CD4-positive, CD25-positive, alpha-beta regulatory T cell (primary cell): ENCODE measurements at places on chromosomes 11 and 22. TPM values are rescaled to one million over a fixed set of nuclear protein-coding genes. Genes with fewer than 3 reads are reported as not detected.

The RAG1 gene
- 0.05 TPM for total RNA-seq

DNA sequence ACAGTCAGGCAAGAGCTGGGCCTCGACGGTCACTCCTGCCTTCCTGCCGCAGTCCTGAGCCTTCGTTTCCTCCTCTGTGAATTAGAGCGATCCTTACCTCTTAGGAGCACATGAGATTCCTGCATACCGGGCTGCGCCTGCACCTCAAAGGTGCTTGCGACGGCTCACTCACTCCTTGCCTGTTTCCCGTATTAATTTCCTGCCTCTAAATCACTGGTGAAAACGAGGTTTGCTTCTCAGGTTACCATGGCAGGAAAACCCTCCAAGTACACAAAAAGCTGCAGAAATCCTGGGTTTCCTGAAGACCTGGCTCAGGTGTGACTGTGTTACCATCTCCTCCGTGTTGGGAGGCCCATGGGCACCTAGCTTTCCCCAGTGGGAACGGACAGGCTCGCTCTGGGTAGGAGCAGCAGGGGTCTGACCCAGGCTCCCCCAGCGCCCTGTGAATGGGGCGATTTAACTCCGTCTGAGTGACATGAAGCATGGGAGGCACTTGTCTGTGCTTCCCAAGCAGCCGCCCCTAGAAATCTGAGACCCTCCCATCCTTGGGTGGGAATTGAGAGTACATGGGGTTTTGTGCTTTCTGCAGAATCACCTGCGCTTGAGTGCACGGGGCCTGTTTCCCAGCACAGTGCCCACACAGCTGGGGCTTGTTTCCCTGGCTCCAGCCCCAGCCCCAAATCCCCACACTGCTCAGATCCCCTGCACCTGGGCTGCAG is 64.8 kb downstream of the PHF21B start:
- DNase-seq = no peak
- H3K27ac ChIP-seq = no peak overlapping the region
- H3K27me3 ChIP-seq = no peaks in the 10 kb centered on the region
- no peaks in the 10 kb centered on the region for H3K36me3 ChIP-seq
- H3K4me1 ChIP-seq = no peaks in the 10 kb centered on the region
- H3K4me3 ChIP-seq = no peak overlapping the region

The SYCE3 gene
- total RNA-seq = not detected

GRCh38 chr11:105774899-105775298 is 165.0 kb downstream of the GRIA4 start:
- no peaks in the 10 kb centered on the region for H3K27me3 ChIP-seq
- no peaks in the 10 kb centered on the region for H3K36me3 ChIP-seq
- no peak for DNase-seq
- H3K4me1 ChIP-seq = no peaks in the 10 kb centered on the region
- no peak overlapping the region for H3K4me3 ChIP-seq

GRCh38 chr22:44574640-44575380 is 76.8 kb upstream of the RTL6 start:
- H3K4me3 ChIP-seq = no peak overlapping the region
- H3K36me3 ChIP-seq = no peaks in the 10 kb centered on the region
- H3K4me1 ChIP-seq = no peaks in the 10 kb centered on the region
- no peak overlapping the region for H3K27ac ChIP-seq
- H3K27me3 ChIP-seq = no peaks in the 10 kb centered on the region
- no peak for DNase-seq

The SMC1B gene
- total RNA-seq = not detected

The ALG9 gene
- total RNA-seq = 30.6 TPM

- H3K27me3 ChIP-seq = peaks cover 2% of the 10 kb centered on the region
- H3K36me3 ChIP-seq = no peaks in the 10 kb centered on the region
- peak overlapping the region; percentile 63 for H3K4me3 ChIP-seq
- peak; percentile 60 for DNase-seq
Observed at GRCh38 chr22:49724030-49724892, 103.4 kb downstream of the BRD1 start.

The RIC3 gene
- 23.8 TPM for total RNA-seq

DNA sequence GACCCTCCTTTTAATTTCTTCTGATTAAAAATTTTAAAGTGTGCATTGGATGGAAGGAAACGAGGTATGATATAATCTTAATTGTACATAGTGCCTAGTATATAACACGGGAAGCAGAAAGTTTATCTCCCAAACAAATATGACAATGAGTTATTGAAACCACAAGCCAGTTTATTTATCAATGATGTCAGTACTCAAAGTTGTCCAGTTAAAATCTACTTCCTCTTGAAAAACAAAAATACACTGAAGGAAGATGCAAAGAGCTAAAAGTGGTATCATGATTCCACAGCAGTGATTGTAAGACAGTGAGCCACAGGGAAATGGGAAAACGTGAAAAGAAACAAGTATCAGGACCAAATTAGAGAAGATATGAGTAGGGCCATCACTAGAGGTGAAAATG is 18.8 kb upstream of the OR5B21 start:
- H3K4me3 ChIP-seq = no peak overlapping the region
- peak overlapping the region; percentile 18 for H3K27ac ChIP-seq
- H3K4me1 ChIP-seq = peaks cover 44% of the 10 kb centered on the region
- H3K27me3 ChIP-seq = no peaks in the 10 kb centered on the region
- peaks cover 31% of the 10 kb centered on the region for H3K36me3 ChIP-seq
- no peak for DNase-seq

GRCh38 chr11:77375107-77375506 is 73.6 kb upstream of the GDPD4 start:
- no peak overlapping the region for H3K4me3 ChIP-seq
- H3K27me3 ChIP-seq = no peaks in the 10 kb centered on the region
- DNase-seq = no peak
- H3K4me1 ChIP-seq = no peaks in the 10 kb centered on the region
- H3K36me3 ChIP-seq = peaks cover 10% of the 10 kb centered on the region
- H3K27ac ChIP-seq = no peak overlapping the region

DNA sequence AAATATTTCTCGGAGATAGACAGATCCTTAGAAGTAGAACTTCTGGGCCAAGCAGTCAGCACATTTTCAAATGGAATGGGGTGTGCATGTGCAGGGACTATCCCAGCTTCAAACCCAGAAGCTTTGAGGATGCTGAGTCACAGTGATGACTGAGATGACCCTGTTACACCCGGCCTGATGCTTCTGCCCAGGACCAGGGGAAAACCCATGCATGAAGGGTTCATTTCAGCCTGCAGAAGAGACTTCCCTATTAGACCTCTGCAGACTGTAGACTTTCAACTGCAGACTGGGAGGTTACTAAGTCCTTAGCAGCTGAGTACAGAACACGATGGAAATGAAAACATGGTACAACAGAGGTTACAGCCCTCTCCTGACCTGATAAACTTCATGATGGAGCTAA is 3.6 kb upstream of the OR2AT4 start:
- no peak overlapping the region for H3K27ac ChIP-seq
- no peak overlapping the region for H3K4me3 ChIP-seq
- H3K36me3 ChIP-seq = no peaks in the 10 kb centered on the region

- peaks cover 56% of the 10 kb centered on the region for H3K36me3 ChIP-seq
- H3K27me3 ChIP-seq = no peaks in the 10 kb centered on the region
- no peak overlapping the region for H3K4me3 ChIP-seq
Observed at GRCh38 chr11:68047437-68048290, 8.8 kb downstream of the TCIRG1 start.

The OR8H2 gene
- not detected for total RNA-seq

DNA sequence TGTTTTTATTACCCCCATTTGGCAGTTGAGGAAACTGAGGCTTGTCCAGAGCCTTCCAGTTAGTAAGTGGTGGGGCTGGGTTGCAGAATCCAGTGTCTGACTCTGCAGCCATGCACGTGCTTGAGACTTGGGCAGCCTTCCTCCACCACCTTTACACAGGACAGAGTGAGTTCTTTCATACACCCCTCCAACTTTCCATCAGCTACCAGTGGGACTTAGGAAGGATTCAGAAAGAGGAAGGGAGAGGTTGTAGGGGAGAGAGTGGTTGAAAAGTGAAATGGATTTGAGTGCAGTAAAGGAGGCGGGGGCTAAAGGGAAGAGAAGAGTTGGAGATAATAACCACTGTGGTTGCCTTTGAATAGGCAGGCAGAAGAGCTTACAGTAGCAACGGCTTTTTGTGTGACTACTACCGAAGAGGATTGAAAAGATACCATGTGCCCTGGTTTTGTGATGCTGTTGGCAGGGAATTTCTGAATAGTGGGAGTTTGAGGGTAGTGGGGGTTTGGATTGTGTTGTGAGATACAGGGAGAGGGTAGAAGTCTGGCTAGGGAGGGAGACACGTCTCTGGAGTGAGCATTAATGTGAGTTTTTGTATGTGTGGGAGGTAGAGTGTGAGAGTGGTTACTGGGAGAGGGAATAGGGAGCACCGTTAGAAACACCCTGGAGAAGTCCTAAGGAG is 1.7 kb downstream of the UVRAG start:
- no peaks in the 10 kb centered on the region for H3K36me3 ChIP-seq
- peak overlapping the region; percentile 94 for H3K4me3 ChIP-seq
- no peaks in the 10 kb centered on the region for H3K27me3 ChIP-seq
- no peak for DNase-seq

The APOBEC3A gene
- not detected for total RNA-seq

GRCh38 chr22:37752189-37753087 is 55.3 kb upstream of the GCAT start:
- no peak for DNase-seq
- no peaks in the 10 kb centered on the region for H3K27me3 ChIP-seq
- peaks cover 21% of the 10 kb centered on the region for H3K36me3 ChIP-seq
- no peak overlapping the region for H3K4me3 ChIP-seq
- H3K27ac ChIP-seq = no peak overlapping the region

DNA sequence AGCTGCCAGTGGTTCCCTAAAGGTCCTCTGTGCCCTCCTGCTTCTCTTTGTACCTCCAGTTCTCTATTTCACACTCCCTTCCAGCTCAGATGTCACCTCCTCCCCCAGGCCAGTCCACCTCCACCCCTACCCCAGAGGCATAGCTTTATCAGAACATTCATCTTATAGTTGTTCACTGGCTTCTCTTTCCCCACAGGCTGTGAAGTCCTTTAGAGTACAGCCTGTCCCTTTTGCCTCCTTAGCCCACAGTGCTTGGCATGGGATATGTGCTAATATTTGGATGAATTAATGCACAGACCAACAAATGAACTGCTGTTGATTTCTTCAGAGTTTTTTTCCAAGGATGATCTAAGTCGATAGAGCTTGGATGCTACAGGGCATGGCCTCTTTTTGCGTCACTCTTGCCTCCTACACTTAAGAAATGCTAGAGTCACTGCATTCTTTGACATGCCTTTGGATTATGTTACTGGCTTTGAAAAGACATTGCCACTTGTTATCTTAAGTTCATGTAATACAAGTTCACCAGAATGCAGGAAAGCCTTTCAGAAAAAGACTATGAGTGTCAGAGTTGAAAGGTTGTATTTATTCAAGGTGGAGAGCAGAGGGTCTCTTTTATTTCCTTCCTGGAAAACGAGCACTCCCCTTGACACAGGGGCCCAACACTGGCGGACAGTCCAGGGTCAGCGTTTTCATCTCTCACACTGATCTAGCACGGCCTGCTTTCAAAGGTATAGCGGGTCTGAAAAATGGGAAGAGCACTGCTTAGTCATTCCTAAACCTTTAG is 75.7 kb downstream of the PISD start:
- no peak for DNase-seq
- H3K27me3 ChIP-seq = no peaks in the 10 kb centered on the region
- peaks cover 37% of the 10 kb centered on the region for H3K4me1 ChIP-seq
- H3K27ac ChIP-seq = peak overlapping the region; percentile 76

DNA sequence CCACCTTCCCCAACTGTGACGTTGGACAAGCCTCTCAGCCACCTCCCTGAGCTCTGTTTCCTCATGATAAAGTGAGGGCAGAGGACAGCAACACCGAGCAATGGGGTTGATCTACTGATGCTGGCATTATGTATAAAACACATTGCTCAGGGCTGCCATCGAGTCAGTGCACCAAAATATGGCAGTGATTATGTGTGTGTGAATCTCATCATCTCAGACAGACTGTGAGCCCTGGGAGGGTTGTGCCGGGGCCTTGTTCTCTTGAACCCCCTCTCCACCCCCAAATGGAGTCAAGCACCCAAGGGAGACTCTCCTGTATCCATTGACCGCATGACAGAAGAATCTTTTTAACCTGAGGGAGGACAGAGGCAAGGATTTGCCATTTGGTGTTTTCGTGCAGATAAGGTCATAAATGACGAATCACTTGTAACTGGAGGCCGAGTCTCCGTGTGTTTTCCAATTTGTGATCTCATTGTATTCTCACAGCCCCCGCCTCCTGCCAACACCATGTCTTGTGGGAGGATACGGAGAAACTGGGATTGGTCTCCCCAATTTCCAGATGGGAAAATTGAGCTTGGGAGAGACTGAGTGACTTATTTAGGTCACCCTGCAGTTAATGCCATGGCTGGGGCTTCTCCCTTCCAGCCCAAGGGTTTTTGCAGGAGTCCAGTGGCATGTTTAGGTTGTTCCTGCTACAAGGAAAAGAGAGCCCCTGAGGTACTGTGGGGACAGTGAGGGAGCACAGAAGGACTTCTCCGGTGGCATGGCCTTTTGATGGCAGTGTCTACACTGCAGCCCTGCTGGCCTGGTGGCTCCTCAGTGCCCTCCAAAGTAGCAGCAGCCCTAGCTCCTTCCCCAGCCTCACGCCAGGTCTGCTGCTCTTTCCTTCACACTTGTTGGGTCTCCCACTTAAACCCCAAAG is 52.4 kb downstream of the CHRDL2 start:
- H3K27ac ChIP-seq = no peak overlapping the region
- no peak for DNase-seq
- peaks cover 7% of the 10 kb centered on the region for H3K4me1 ChIP-seq
- H3K4me3 ChIP-seq = no peak overlapping the region
- H3K27me3 ChIP-seq = peaks cover 7% of the 10 kb centered on the region

- no peaks in the 10 kb centered on the region for H3K36me3 ChIP-seq
- no peaks in the 10 kb centered on the region for H3K4me1 ChIP-seq
- no peak for DNase-seq
Observed at GRCh38 chr11:134736251-134736947, 324.4 kb upstream of the B3GAT1 start.

GRCh38 chr11:102241026-102241425 is 76.3 kb upstream of the BIRC3 start:
- H3K4me1 ChIP-seq = no peaks in the 10 kb centered on the region
- H3K36me3 ChIP-seq = no peaks in the 10 kb centered on the region
- DNase-seq = no peak
- H3K27me3 ChIP-seq = peaks cover 7% of the 10 kb centered on the region

The MUC5AC gene
- not detected for total RNA-seq

GRCh38 chr22:48376428-48376827 is 1451.2 kb downstream of the BRD1 start:
- H3K27ac ChIP-seq = no peak overlapping the region
- no peak overlapping the region for H3K4me3 ChIP-seq

GRCh38 chr22:38285018-38285417 is 12.2 kb upstream of the TMEM184B start:
- no peaks in the 10 kb centered on the region for H3K4me1 ChIP-seq
- H3K4me3 ChIP-seq = no peak overlapping the region
- no peaks in the 10 kb centered on the region for H3K36me3 ChIP-seq
- no peaks in the 10 kb centered on the region for H3K27me3 ChIP-seq
- DNase-seq = no peak
- H3K27ac ChIP-seq = no peak overlapping the region

DNA sequence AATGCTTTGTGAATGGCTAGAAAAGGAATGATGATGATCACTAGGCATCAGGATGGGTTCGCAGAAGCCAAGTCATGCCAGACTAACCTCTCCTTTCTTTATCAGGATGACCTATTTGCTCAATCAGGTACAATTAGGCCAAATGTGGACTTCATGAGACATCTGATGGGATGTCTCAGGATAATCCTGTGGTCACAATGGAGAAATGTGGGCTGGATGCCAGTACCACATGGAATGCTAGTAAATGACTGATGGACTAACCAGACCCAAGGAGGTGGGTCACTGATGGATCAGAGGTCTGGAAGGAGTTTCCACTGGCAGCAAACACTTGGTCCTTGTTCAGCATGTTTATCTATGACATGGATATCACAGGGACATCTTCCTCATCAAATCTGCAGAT is 94.8 kb upstream of the PHOX2A start:
- H3K36me3 ChIP-seq = no peaks in the 10 kb centered on the region
- H3K27me3 ChIP-seq = no peaks in the 10 kb centered on the region
- no peak overlapping the region for H3K4me3 ChIP-seq
- no peak for DNase-seq
- no peak overlapping the region for H3K27ac ChIP-seq
